Stimulated activated CD8-positive, alpha-beta memory T cell treated with anti-CD3 and anti-CD28 coated beads, Interleukin-4, amount 100 ng/mL, for 4 hours (primary cell): ENCODE measurements at places on chromosomes 6 and 20.

DNA sequence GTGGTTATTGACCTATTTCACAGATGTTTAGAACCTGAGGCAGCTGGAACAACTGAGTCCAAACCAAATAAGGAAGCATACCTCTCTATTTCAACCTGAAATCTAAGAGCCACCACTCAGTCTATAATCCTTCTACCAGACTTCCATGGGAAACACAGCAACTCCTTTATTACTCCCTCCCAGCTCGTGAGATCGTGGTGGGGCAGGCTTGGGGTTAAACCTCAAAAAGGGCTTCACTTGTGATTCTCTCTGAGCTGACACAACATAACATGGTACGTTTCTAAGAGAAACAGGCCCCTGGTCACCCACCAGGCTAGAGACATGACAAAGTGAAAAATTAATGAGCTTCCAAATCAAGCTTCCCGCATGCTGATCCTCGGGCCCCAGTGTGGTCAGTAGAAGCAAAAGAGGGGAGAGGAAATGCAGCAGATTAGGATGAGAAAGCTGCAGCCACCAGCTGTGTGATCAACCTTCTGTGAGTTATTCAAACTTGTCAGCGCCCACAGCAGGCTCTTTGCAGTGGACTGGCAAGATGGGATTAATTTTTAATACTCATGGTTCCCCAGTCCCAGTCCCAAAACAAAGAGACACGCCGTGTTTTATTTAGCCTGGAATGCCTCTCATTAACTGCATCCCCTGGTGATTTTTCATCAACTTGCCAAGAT, 9.3 kb downstream of the PKHD1 start:
- no peak for DNase-seq

- DNase-seq, result no peak
Observed at GRCh38 chr6:70131528-70131927, 171.4 kb downstream of the COL9A1 start.

GRCh38 chr6:21914121-21914973, 320.8 kb downstream of the SOX4 start:
- DNase-seq, result no peak

GRCh38 chr6:35485402-35485877, 11.4 kb downstream of the TEAD3 start:
- DNase-seq, result no peak

GRCh38 chr6:102438171-102438570, 1044.7 kb downstream of the GRIK2 start:
- no peak for DNase-seq

DNA sequence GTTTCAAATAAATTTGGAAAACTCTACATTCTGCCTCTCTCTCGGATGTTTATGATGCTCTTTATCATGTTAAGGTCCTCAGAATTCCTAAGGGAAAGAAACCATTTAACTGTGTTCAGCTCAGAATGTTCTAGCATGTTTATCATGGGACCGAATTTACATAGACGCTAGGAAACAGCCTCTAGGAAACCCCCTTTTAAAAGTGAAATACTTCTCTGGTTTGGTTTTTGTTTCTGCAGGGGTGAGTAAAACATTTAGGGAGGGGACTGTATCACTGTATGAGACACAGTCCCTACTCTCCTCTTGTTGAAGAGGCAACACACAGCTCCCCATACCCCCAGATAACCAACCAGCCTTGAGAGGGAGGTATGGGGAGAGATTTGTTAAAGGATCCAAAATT, 267.6 kb upstream of the SUPT3H start:
- no peak for DNase-seq

GRCh38 chr6:170206851-170207431, 83.9 kb downstream of the DLL1 start:
- no peak for DNase-seq

DNA sequence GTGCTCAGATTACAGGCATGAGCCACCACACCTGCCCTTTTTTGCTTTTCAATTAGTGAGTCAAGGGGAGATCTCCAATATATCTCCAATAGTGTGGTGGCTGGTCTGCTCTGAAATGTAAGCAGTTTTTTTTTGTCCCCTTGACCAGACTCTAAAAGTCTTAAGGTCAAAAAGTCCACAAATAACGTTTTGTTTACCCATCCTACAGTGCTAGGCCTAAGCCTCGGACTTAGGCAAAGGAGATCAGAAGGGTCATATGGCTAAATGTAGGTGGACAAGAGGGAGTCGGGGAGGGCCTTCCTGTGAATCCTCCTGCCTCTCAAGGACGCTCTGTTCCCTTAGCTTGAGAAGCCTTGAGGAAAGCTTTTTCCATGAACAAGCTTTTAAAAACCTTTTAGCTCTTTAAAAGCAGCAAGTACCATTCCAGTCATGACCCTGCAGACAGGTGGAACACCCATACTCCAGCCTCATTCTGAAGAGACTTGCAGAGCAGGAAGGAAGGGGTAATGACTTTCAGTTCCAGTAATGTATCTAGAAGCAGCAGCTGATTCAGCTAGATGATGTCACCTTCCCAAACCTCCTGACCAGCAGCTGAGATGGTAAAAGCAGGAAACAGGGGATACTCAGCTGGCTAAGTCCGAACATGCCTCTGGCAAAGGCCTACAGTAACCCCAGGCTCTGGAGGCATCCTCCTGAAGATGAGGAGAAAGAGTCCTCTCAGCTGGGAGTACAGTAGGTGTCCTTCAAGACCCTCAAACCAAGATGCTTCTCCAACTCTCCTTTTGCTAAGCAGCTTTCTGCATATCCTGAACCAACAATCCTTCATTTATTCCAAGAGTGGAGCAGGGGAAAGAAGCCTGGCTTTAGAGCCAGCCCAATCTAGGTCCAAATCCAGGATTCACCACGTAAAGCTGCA, 23.6 kb downstream of the BCL2L1 start:
- DNase-seq, result no peak

GRCh38 chr6:499617-500016, 108.1 kb downstream of the IRF4 start:
- DNase-seq, result no peak

GRCh38 chr20:33971147-33971975, 22.4 kb upstream of the RALY start:
- no peak for DNase-seq

- DNase-seq, result no peak
Observed at GRCh38 chr20:63448031-63448430, 24.4 kb downstream of the KCNQ2 start.

GRCh38 chr6:1554476-1555310, 55.0 kb upstream of the FOXC1 start:
- peak; percentile 45 for DNase-seq

DNA sequence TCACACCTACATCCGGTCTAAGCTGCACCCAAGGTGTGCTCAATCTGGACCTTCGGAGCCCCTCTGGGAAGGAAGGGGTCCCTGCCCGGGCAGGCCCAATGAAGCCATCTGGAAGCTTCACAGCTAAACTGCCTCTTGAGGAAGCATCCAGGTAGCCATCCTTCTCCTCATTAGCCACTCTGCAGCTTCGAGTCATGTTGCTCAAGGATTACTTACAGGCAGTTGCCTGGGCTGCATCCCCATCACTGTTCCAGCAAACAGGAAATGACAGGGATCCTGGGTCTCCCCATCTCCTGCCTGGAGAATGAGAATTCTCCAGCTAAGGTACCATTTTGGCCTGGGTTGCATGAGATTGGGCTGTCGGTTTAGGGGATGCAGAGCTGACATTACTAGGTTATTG, 91.7 kb downstream of the ERMARD start:
- DNase-seq, result no peak

DNA sequence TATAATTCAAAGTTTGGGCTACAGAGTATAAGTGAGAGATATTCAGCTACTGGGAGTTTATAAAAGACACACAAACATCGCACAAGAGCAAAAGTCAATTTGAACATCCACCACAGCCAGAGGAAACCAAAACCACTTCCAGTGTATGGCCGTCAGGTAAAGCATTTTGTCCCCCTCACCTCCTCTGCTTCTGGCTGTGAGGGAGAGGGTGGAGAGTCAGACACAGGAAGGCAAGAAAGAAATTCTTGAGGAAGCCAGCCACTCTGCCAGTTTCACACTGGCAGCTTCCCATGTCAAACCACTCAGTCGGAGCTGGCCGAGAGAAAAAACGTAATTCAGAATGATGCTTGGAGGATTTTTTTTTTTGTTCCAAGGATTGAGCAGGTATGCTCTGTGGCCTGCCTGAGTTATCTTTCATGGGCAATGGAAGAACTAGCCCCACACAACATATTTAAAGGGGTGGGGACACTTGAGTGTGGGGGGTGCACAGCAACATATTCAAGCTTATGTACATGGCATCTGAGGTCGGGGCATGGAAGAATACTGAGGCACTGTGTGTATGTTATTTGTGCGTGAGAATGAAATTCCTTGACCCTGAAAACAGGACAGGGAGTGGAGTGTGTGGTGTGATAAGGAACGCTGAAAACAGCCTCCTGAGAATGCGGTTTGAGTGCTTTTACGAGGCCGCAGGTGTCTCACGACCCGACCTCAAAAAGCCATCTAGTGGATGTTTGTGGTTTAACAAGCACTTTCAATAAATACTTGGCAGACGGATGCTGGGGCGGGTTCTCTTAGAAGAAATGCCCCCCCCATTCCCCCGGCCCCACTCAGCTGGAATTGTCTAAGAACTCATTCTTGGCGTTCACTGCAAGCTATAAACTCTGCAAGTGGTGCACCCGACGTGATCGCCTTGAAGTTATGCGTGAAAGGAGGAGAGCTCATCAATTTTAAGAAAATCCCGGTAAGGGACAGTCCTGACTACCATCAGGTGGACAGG, 27.5 kb upstream of the ZBTB22 start:
- DNase-seq, result peak; percentile 48

DNA sequence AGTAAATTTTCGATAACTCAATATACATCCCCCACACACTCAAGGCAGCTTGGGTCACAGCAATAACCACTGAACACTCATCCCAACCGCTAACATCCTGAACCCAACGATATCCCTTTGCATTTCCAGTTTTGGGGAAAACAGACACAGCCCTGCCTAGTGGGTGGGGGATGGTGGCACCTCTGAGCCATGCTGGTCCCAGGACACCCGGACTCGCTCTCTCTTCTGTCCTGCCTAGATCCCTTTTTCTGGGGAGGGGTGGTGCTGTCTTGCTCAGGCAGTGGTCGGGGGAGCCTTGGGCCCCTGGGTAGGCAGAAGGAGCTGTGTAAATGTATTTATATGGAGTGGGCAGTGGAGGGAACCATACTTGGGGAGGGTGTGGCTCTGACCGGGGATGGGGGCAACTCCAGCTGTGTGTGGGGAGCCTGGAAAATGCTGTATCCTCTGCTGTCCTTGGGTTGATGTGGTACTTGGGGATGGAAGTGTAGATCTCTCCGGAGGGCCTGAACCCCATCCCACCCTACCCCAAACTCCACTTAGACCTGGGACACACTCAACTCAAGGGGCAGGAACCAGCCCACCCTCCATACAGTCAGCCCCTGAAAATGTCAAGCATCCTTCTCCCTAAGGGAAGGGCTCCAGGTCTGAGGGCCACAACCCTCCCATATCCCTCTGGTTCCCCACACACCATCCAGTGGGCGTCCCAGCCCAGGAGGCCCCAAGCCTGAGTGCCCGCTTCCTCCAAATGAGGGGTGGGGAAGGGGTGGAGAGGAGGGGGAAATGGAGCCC, 23.7 kb upstream of the SLC22A7 start:
- DNase-seq, result no peak

DNA sequence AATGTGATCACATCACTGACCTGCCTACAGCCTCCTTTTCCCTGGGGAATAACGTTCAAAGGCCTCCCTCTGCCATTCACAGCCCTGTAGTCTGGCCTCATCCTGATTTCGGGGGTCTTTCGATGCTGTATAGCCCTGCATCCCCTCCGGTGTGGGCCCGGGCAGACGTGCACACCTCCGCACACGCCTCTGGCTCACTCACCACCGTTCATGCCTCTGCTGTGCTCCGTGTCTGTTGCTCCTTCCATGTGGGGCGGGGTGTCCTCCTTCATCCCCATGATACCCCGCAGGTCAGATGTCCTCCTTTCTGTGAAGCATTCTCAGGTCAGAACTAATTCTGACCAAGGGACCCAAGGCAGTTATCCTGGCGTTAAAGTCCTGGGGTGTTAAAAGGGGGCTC, 13.8 kb upstream of the RBM38 start:
- no peak for DNase-seq

DNA sequence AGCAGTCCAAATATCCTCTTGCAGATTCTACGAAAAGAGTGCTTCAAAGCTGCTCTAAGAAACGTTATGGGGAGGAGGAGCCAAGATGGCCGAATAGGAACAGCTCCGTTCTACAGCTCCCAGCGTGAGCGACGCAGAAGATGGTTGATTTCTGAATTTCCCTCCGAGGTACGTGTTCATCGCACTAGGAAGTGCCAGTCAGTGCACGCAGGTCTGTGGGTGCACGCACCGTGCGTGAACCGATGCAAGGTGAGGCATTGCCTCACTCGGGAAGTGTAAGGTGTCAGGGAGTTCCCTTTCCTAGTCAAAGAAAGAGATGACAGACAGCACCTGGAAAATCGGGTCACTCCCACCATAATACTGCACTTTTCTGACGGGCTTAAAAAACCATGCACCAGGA, 272.1 kb upstream of the DEFB115 start:
- DNase-seq, result no peak

DNA sequence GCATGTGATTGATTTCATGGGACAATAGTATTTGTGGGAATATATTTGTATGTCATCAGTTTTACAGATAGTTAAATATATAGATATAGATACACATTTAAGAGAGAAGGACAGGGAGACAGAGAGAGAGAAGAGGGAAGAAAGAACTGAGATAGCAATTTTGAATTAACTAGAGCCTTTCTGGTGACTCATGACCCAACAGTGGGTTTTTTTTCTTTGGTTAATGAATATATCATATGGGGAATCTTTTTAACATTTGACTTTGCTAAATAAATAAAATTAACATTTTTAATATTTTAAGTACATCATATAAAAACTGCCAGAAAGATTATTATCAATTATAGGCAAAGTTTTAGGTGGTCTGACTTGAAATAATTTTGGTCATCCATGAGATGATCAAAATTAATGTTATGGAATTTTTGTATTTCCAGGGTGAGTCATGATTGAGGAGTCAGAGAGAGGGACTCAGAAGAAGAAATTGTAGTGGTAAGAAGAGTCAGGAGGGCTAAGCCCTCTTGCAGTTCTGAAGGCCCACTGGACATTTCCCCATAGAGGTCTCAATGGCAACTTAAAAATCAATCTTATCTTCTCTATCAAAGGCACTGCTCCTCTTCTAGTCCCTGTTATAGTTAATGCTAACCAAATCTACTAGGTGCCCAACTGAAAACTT, 508.1 kb upstream of the MAP3K7 start:
- DNase-seq, result no peak

- no peak for DNase-seq
Observed at GRCh38 chr6:8888468-8888867, 453.1 kb upstream of the SLC35B3 start.

- no peak for DNase-seq
Observed at GRCh38 chr6:137868721-137869548, 1.9 kb downstream of the TNFAIP3 start.
